ENCODE measurements at places on chromosomes 1 and 21. TPM values are rescaled to one million over a fixed set of nuclear protein-coding genes. Genes with fewer than 3 reads are reported as not detected.

KCND3 gene
- total RNA-seq, result not detected

CDA gene
- not detected for total RNA-seq

PIGR gene
- total RNA-seq, result not detected

SRGAP2C gene
- total RNA-seq, result 25.1 TPM

SPAG17 gene
- not detected for total RNA-seq

FCRL6 gene
- not detected for total RNA-seq

OR10Z1 gene
- not detected for total RNA-seq

SYT6 gene
- not detected for total RNA-seq

C1orf116 gene
- total RNA-seq, result not detected

RPE65 gene
- not detected for total RNA-seq

FCAMR gene
- not detected for total RNA-seq

TTC39A gene
- total RNA-seq, result not detected

ST3GAL3 gene
- total RNA-seq, result 17.4 TPM

SV2A gene
- total RNA-seq, result 17.3 TPM

LCE3D gene
- total RNA-seq, result not detected

RNF220 gene
- total RNA-seq, result 90.6 TPM

IL23R gene
- total RNA-seq, result 0.13 TPM

OR2AK2 gene
- not detected for total RNA-seq

Measured in activated naive CD4-positive, alpha-beta T cell treated with anti-CD3 and anti-CD28 coated beads, Interleukin-2, amount 10 ng/mL, durations not matched to agents 5 hours and 36 hours (primary cell).